Skin of body (tissue), 3 donors: ENCODE measurements at places on chromosomes 6 and 20. TPM values are rescaled to one million over a fixed set of nuclear protein-coding genes. Genes with fewer than 3 reads are reported as not detected.

DNA sequence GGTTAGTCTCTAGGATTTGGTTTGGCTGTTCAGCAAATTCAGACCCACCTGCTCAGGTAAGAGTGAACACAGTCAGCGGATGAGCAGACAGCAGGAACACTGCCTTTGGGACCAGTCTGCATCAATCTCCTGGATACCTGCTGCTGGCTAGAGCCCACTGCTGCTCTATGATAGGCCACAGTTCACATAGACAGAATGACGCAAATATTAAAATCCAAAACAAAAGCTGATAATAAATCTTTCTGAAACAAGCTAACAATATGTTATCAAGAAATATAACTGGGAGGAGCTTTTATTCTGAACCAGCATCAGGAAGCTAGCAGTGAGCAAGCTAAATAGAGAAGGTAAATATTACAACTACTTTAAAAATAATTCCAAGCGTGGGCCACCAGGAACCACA lies at the start of gene TAAR1:
TAAR1 (minus strand) TSS at position 101 of the 400 bp plus-strand sequence. CDS start 13,179 bp downstream, outside the sequence.
- DNase-seq, result no peak

DNA sequence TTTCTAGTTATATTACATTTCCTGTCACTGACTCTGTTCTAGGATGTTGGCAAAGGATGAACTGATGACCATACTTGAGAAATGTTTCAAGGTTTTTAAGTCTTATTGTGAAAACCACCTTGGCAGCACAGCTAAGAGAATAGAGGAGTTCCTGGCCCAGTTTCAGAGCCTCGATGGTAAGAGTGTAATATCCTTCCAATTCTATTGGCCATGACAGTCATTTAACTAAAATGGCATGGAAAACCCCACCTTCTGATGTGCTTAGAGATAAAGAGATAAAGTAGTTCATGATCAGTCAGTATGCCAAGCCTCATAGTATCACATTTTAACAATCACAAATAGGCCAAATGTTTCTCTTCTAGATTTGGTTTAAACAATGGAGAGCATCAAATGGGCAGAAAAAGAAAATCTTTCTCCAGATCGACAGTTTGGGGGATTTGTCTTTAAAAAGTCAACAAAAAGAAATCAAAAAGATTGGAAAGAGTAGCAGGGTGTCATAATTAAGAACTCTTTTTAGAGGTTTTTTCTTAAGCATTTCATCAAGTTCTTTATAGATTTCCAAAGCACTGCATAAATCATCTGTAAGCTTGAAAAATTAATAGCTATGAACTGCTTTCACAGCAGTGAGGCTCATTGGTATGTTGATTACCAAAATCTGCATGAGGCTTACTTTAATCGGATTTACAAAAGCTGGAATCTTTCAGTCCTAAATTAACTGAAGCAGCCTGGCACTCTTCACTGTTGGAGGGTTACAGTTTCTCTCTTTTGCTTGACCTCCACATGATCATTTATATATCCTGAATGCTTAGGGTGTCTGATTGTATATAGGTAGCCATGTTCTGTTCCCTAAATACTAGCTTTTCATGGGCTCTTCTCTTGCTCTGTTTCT lies 48.7 kb downstream of the AKIRIN2 start:
- DNase-seq, result no peak

GRCh38 chr6:156774863-156775405 lies 2.2 kb upstream of the ARID1B start:
- DNase-seq, result no peak

- DNase-seq, result no peak
Observed at GRCh38 chr6:31792090-31792374, 3.5 kb downstream of the VARS1 start.

NOX3 gene
- total RNA-seq, result not detected
